ENCODE measurements at places on chromosomes 1 and 21. TPM values are rescaled to one million over a fixed set of nuclear protein-coding genes. Genes with fewer than 3 reads are reported as not detected.
A peak's percentile ranks its signal among the peaks of the same experiment; 100 is the strongest.

PPFIA4 gene
- not detected for total RNA-seq

SPRR2E gene
- total RNA-seq = not detected

LIPI gene
- total RNA-seq = not detected

SPATA21 gene
- total RNA-seq = 0.80 TPM

- no peak for DNase-seq
Observed at GRCh38 chr1:63914706-63915105, 140.9 kb downstream of the ROR1 start.

DNA sequence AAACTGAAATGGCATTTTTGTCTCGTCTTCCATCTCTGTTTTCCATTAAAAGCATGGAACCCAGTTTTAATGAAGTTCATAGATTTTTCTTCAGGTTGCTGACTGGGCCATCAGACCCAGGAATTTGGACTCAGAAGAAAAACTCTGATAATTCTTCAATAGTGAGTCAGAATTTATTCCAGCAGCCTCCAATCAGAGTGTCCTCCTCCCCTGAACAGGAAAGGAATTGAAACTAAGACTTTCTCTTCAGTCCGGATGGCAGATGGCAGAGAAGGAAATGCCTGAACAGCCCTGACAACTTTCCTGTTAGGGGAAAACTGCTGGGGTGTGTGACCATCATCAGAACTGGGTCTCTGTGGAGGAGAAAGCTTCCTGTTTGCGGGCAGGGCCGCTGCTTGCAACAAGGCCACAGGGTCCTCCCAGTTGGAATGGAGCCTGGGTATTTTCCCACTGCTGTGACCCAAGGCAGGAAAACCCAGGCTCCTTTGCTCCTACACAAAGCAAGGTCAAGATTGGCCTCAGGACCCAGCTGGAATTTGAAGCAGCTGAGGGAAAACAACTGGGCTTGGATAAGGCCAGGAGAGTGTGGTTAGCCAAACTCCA, 20.7 kb downstream of the CD34 start:
- DNase-seq = no peak

- DNase-seq = no peak
Observed at GRCh38 chr1:58095183-58095582, 451.3 kb downstream of the OMA1 start.

DNA sequence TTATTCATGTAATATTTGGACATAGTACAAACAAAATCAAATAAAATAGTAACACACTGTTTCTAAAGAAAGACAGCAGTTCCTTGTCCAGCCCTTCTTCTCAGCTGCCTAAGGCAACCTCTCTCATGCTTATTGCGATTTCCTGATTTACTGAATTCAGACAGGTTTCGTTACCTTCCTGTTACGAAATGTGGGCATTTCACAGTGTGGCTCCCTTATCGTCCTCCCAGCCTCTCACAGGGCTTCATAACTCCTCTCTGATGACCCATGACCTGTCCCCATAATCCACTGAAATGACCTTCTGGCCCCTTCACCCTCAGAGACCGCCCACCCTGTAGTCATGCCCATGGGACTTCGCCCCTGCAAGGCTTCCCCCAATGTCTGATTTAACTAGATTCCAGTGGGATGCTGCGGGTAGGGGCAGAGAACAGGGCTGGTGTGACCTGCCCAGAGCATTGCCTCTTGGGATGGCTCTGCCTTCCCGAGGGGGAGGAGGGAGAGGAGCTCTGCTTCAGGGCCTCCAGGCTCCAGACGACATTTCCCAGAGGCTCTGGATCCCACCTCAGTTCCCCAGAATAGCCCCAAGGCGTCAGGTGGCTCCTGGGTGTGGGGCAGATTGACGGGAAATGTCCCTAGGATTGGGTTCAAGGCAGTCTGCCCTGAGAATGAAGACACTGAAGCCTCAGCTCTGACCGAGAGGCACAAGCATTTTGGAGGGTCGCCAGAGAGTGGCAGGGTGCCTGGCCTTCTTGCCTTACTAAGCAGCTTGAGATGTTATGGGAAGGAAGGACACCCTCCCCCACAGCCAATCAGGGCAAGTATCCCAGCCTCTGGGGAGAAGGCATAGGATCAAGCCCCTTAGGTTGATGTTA, 20.6 kb downstream of the PADI2 start:
- no peak for DNase-seq

DNA sequence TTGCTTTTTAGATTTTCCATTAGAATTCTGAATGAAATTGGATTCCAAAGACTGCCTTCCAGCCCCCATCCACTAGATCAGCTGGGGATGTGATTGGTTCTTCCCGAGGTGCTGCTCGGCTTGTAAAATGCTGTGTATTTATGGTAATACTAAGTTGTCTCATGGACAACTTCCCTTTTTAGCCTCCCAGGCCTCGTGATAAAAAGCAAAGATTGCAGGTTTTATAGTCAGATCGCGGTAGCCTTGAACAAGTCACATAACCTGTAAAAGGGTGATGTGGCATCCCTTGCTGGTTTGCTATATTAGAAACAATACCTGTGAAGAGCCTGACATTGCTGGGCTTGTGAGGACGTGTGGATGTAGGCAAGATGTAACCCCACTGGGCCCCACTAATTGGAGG, 10.4 kb downstream of the MUL1 start:
- no peak for DNase-seq

DNA sequence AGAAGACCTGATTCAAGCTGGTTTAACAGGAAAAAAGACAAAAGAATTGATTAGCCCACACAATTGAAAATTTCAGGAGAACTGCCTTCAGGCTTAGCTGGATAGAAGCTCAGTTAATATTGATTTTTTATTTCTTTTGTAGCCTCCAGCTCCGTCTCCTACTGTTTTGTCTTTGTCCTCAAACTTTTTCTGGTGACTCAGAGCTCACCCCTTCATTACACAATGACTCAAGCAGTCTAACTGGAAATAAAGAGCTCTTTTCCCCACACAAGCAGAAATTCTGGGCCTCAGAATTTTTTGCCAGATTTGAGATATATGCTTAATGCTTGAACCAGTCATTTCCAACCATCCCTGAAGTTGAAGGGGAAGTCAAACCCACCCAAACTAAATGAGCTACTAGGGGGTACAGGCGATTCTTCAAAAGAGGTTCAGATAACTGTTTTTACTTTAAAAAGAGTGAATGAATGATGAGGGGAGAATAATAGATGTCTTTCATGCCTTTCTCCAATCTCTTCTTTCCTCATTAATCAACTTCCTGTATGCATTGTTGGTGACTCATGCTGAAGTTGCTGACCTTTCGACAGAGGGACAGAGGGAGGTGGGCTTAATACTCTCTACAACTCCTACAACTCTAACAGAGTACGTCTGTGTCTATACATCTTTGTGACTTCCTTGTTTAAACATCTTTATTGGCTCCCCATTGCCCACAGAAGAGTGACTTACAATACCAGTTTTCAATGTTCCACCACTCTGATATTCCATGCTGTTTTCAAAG, 6.2 kb upstream of the ACP6 start:
- peak; percentile 83 for DNase-seq

DNA sequence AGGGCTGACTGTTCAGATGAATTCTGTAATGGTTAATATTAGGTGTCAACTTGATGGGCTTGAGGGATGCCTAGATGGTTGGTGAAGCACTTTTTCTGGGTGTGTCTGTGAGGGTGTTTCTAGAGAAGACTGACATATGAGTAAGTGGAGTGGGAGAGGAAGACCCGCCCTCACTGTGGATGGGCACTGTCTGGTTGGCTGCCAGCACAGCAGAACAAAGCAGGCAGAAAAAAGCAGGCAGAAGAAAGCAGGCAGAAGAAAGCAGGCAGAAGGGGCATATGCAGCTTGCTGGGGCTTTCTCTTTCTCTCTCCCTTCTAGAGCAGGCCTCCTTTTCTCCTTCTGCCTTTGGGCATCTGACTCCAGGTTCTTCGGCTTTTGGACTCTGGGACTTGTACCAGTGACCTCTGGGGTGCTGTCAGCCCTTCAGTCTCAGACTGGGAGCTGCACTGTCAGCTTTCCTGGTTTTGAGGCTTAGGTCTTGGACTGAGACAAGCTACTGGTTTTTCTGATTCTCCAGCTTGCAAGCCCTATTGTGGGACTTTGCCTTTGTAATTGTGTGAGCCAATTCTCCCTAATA, 42.9 kb upstream of the CD2 start:
- no peak for DNase-seq

- no peak for DNase-seq
Observed at GRCh38 chr1:50047916-50048694, 24.4 kb upstream of the AGBL4 start.

DNA sequence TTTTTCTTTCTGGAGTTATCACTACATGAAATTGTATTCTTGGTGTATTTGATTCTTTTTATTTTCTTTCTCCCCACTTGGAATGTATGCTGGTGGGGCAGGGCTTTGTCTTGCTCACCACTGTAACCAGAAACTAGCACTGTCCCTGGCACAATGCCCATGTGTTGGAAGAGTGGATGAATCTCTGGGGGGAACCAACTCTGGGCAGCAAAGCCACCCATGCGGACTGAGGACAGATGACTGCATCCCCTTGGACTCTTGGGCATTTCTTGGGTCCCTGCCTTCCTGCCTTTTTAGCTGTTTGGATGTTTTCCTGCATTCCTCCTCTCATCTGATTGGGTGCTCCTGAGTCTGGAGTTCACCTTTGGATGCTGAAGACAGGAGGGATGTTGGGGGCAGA, 6.1 kb downstream of the CYP4B1 start:
- no peak for DNase-seq

DNA sequence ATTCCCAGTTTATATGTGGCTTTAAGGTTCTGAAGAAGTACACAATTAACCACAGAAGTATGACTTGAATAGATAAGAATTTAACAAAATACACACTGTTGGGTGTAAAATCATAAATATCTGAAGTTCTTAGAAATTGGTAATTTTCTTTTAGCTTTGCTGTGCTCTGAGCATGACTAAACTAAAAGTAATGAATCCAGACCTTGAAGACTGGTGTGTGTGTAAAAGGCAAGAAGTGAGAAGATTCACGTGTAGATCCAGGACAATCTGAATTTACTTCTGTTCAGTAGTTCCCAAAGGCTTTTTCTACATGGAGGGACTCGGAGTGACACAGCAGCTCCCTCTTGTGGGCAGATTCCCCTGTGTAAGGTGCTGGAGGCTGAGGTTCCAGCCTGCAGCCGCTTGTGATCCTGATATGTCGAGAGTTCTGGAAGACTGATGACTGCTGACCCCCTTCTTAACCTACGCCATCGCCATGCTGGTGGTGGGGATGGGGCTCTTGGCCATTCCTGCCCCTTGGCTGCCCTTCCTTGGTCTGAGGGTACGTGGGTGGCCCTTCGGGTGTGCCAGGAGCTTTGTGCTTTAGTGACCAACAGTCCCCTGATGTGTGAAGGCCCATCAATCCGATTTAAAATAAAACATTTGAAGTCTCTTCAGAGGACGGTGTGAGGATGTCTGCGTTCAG, 62.7 kb downstream of the ADARB1 start:
- peak; percentile 68 for DNase-seq

GRCh38 chr21:28723646-28724045, 269.0 kb downstream of the LTN1 start:
- DNase-seq = no peak

DNA sequence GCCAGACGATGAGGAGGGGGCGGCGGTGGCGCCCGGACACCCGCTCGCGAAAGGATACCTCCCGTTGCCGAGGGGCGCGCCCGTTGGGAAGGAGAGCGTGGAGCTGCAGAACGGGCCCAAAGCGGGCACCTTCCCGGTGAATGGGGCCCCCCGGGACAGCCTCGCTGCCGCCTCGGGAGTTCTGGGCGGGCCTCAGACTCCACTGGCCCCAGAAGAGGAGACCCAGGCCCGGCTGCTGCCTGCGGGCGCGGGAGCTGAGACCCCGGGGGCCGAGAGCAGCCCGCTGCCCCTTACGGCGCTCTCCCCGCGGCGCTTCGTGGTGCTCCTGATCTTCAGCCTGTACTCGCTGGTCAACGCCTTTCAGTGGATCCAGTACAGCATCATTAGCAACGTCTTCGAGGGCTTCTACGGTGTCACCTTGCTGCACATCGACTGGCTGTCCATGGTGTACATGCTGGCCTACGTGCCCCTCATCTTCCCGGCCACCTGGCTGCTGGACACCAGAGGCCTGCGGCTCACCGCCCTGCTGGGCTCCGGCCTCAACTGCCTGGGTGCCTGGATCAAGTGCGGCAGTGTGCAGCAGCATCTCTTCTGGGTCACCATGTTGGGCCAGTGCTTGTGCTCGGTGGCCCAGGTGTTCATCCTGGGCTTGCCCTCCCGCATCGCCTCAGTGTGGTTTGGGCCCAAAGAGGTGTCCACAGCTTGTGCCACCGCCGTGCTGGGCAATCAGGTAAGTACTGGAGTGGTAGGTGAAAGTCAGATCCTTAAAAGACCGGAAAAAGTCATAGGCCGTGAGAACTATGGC, 588 bp downstream of the FLVCR1 start:
- peak; percentile 18 for DNase-seq

DNA sequence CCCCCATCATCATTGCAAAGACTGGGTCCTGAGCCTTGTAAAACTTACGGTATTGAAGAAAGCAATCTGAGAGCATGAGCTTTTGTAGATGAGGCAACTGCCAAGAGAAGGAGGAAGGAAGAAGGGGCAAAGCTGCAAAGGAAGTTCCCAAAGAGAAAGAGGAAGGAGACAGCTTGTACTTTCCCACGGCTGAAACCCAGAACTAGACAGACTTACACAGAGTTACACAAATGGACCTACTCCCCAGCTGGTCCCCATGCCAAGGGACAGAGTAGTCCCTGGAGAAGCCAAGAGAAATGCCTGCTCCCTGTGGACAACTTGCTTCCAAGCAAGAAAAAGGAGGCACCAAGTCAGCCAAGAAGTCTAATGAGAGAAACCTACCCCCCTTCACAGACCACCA, 22.6 kb downstream of the SLC5A9 start:
- DNase-seq = no peak

GRCh38 chr1:70101231-70101630, 104.1 kb downstream of the LRRC40 start:
- DNase-seq = no peak

DNA sequence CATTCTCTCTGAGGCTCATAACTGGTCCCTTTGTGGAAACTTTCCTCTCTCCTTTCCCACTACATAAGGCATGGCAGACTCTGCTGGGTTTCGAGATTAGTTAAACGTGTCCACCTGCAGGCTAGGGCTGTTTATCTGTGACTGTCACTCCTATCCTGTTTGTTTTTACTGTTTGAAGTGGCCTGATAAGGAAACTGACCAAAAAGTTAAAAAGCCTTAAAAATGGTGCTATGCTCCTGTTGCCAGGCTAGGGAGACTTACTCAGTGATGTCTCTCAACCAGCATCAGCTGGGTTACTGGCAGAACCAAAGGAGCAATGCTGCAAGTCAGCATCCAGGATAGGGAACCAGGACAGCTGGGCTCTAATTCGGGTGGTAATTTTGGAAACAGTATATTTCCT, 3.9 kb downstream of the PIGV start:
- no peak for DNase-seq

Measured in HepG2 (cell line).